ENCODE measurements at places on chromosomes 3 and 15. TPM values are rescaled to one million over a fixed set of nuclear protein-coding genes. Genes with fewer than 3 reads are reported as not detected.

GRCh38 chr3:167813169-167814123 lies 77.9 kb downstream of the SERPINI1 start:
- no peak for DNase-seq

GRCh38 chr15:71288348-71288955 lies 173.2 kb downstream of the THSD4 start:
- no peak for DNase-seq

CFAP100 gene
- total RNA-seq, result not detected

ADAMTS7 gene
- total RNA-seq, result 10.8 TPM

GATM gene
- 0.54 TPM for total RNA-seq

Measured in MCF 10A (cell line).